ENCODE measurements at places on chromosomes 2 and 18.
A peak's percentile ranks its signal among the peaks of the same experiment; 100 is the strongest.

DNA sequence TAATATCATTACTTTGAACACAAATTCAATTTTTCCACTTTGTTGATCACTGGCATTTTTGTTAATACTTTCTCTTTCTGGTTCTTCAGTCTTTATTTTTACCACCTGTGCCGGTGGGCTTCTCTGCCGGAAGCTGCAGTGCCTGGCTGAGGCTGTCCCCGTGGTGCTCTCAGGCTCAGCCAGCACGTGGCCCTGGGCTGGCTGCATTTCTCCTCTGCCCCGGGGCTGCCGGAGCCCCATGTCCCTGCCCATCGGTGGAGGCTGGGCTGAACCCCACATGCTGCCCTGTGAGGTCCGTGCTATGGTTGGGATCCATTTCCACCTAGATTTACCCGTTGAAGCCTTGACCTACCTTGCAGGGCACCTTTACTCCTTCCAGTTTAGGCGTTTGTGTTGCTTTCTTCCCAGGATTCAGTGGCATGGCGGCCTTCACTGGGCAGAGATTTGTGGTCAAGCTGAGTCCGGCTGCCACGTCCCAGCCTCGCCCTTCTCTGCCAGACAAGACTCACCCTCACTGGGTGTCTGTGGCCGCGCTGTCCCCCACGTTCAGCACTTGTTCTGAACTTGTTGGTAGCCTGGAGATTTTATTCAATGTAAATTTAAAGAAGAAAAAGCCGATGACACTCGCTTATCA is 12.8 kb upstream of the TMEM18 start:
- DNase-seq: no peak
- H3K4me1 ChIP-seq: no peaks in the 10 kb centered on the region
- H3K4me3 ChIP-seq: no peak overlapping the region
- no peak overlapping the region for H3K27ac ChIP-seq

- H3K36me3 ChIP-seq: no peaks in the 10 kb centered on the region
- no peak overlapping the region for H3K27ac ChIP-seq
- DNase-seq: no peak
- H3K4me3 ChIP-seq: no peak overlapping the region
Measured at GRCh38 chr2:167940346-167940725, 307.1 kb downstream of the STK39 start.

DNA sequence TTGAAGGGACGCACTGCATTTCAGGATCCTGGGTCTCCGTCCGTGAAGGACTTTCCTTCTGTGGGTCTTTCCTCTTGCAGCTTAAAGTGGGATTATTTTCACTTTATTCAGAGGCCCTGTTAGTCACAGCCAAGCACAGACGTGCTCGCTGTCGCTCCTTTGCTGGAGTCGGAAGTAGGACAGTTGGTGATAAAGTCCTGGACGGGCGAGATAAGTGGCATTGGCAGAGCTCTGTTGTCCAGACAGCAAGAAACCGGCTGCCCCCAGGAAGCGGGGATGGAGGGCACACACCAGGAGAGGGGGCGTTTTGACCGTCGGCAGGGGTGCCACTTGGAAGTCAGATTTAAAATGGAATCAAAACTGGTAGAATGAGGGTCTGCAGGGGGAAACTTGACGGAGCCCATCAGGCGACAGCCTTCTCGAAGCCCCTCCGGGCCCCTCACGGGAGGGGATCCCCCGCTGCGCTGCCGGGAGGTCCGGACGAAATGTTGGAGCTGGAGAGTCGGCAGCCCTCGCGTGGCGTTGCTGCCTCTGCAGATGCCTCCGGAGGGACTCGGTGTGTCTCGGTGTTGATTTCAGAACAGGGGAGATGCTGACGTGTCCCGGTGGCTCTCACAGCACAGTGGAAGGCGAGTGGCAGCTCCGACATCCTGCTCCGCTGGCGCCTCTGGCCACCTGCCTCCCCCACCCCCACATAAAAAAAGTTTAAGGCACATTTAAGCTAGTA is 124.2 kb downstream of the NFATC1 start:
- H3K36me3 ChIP-seq: peaks cover 3% of the 10 kb centered on the region
- DNase-seq: peak; percentile 53
- peak overlapping the region; percentile 81 for H3K27ac ChIP-seq
- H3K27me3 ChIP-seq: no peaks in the 10 kb centered on the region
- H3K4me3 ChIP-seq: peak overlapping the region; percentile 53

DNA sequence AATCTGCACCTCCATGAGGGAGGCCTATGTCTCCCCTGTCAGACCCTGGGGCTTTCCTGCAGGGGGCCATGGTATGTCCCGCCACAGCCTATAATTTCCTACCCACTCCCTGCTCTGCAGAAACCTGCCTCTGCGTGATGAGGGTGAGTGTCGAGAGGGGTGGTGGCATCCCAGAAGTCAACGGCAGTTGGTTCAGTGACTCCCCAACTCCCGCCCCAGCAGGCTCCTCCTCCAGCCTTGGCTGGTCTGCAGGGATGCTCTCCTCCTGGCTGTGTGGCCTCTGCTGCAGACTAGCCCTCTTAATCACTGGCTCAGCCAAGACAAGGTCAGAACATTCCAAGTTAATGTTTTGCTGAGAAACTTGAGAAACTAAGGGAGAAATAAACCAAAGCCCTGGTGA is 13.3 kb downstream of the CELF4 start:
- no peaks in the 10 kb centered on the region for H3K27me3 ChIP-seq
- no peak overlapping the region for H3K27ac ChIP-seq
- H3K4me3 ChIP-seq: no peak overlapping the region
- H3K36me3 ChIP-seq: no peaks in the 10 kb centered on the region

GRCh38 chr2:3476321-3476984 is 42.9 kb downstream of the ADI1 start:
- no peak overlapping the region for H3K4me3 ChIP-seq
- peaks cover 13% of the 10 kb centered on the region for H3K36me3 ChIP-seq
- H3K4me1 ChIP-seq: peaks cover 10% of the 10 kb centered on the region
- no peak for DNase-seq
- H3K27me3 ChIP-seq: no peaks in the 10 kb centered on the region

- DNase-seq: no peak
- H3K36me3 ChIP-seq: no peaks in the 10 kb centered on the region
- peaks cover 31% of the 10 kb centered on the region for H3K27me3 ChIP-seq
- H3K27ac ChIP-seq: no peak overlapping the region
- no peak overlapping the region for H3K4me3 ChIP-seq
- H3K4me1 ChIP-seq: peaks cover 8% of the 10 kb centered on the region
Measured at GRCh38 chr2:176584333-176584732, 315.1 kb downstream of the MTX2 start.

GRCh38 chr2:237517163-237517562 is 30.1 kb downstream of the MLPH start:
- no peak for DNase-seq
- no peaks in the 10 kb centered on the region for H3K36me3 ChIP-seq
- H3K4me1 ChIP-seq: no peaks in the 10 kb centered on the region
- H3K4me3 ChIP-seq: no peak overlapping the region
- H3K27ac ChIP-seq: no peak overlapping the region

DNA sequence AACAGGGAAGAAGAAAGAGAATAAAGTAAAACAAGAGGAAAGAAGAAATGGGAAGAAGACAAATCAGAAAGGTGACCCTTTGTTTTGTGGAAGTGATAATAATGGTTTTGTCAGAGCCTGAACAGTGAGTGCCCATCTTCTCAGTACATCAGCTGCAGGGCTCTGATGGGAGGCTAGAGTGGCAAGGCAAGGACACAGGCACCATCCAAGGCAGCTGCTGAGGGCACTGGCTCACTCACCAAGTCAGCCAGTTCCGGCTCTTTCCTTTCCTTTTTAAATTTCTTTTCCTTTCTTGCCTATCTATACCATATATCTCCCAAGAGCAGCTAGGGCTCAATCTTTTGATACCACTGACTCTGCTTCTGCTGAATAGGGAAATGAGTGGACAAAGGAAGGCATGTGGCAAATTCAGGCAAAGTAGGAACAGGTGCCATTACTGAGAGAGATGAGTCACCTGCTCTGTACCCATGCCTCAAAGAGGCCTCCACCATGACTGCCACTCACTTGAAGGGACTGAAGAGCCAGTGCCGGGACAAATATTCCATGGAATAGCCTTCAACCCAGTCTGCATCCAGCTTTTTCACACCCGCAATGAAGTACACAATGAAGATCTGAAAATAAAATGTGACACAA is 6.2 kb downstream of the GGCX start:
- no peak for DNase-seq
- H3K27me3 ChIP-seq: no peaks in the 10 kb centered on the region
- H3K27ac ChIP-seq: peak overlapping the region; percentile 27
- peaks cover 17% of the 10 kb centered on the region for H3K4me1 ChIP-seq
- no peak overlapping the region for H3K4me3 ChIP-seq

DNA sequence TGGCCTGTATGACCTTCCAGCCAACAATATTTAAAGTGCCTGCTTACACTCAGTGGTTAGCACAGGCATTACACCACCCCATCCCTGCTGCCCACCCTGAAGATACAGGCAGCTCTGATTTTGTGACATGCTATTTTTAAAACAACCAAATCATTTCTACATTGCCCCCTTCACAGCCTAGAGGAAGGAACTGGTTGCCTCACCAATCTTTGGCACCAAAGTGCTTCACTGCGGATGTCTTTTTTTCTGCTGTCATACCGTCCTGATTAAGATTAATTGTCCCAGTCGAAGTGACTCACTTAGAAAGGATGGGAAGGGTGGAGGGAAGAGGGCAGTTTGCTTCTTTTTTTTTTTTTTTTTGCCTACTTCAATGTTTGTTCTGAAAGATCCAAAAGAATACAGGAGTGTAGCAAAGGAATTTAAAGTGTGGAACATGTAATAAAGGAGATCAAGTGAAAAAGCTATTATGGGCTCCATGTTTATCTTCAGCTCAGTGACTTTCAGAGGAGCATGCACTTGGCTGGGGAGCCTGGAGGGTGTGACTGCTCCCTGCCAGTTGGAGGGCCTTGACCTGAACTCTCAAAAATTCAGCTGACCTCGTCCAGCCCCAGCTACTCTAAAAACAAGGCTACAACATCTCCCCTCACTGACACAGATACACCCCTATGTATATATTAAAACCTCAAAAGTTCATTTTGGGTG is 501.1 kb upstream of the TNP1 start:
- H3K4me3 ChIP-seq: no peak overlapping the region
- no peaks in the 10 kb centered on the region for H3K4me1 ChIP-seq
- H3K36me3 ChIP-seq: no peaks in the 10 kb centered on the region

DNA sequence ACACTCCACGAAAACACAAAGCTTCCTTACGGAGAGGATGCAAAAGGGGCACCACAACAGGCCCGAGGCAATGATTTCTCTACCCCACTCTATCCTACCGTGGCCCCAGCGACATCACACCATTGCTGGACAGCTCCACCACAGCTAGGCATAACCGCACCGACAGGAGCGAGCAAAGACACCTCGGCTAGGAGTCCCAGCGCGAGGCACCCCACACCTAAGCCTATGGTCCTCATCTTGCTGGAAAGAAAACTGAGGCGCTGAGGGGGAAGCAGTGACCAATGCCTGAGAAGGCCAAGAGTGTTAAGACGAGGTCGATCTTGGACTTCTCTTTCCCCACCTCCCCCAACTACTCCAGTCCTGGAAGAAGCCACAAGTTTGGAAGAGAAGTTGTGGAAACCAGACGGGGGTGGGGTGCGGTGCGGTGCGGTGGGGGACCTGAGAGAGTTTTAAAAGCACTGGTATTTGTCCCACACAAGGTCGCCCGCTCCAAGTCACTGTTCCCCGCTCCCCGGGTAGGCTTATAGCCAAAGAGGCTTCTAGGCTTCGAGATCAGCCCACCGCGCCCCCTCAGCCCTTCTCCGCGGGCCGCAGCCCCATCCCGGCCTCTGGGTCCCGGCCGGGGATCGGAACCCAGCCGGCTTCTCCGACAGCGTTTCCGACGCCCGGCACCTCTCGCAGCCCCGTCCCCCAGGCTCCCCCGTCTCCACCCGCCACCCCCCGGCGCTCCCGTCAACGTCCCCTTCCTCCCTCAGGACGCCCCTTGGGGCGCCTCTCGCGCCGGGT is 766 bp downstream of the PDE6D start:
- DNase-seq: peak; percentile 19
- H3K4me3 ChIP-seq: peak overlapping the region; percentile 94
- peaks cover 14% of the 10 kb centered on the region for H3K36me3 ChIP-seq
- peak overlapping the region; percentile 91 for H3K27ac ChIP-seq
- H3K27me3 ChIP-seq: no peaks in the 10 kb centered on the region

GRCh38 chr2:160269365-160269764 is 69.3 kb upstream of the ITGB6 start:
- peaks cover 46% of the 10 kb centered on the region for H3K36me3 ChIP-seq
- peaks cover 1% of the 10 kb centered on the region for H3K27me3 ChIP-seq
- peak overlapping the region; percentile 63 for H3K4me3 ChIP-seq

- no peaks in the 10 kb centered on the region for H3K36me3 ChIP-seq
- no peak overlapping the region for H3K4me3 ChIP-seq
- no peaks in the 10 kb centered on the region for H3K27me3 ChIP-seq
- DNase-seq: no peak
- H3K27ac ChIP-seq: no peak overlapping the region
Measured at GRCh38 chr2:141720476-141720875, 410.3 kb downstream of the LRP1B start.

DNA sequence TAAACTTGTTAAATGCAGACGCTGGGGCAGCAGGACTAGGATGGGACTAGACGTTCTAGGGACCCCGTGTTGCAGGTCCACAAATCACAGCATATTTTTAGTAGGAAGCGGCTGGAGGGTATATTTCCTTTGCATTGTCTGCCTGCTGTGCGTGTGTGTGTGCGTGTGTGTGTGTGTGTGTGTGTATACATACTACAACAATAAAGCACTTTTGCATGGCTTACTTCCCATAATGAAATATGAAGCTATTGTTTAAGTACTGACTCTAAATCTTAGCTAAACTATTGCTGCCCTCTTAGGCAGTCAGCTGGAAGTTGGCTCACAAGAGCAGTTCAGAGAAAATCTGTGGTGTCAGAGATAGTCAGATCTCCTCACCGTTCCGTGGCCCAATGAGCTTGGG is 133.4 kb downstream of the CABLES1 start:
- DNase-seq: no peak
- H3K27ac ChIP-seq: no peak overlapping the region
- peaks cover 33% of the 10 kb centered on the region for H3K4me1 ChIP-seq
- peaks cover 34% of the 10 kb centered on the region for H3K36me3 ChIP-seq

DNA sequence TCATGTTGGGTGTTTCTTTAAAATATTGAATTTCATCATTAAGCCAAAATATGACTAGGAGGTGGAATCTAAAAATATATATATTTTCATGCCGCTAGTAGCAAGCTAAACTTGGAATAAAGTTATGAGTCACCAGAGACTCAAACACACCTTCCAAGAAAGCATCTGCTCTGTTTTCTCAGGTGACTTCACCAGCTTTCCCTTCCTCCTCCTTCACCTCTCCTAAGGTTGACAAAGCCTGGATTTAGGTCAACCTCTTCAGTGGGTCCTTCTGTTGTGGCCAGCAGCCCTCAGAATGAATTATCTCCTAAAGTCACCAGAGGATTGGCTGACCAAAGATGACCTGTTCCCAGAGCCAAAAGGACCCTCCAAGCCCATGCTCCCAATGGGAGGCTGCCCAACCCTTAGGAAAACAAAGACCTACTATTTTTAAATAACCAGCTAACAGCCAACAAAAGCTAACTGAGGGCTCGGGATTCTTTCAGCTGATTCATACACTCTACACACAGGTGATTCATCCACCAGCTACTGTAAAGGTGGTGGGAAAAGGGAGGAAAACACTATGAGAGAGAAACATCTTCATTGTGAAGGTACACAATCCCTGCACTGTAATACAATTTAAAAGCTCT is 113.9 kb downstream of the MYO5B start:
- no peaks in the 10 kb centered on the region for H3K36me3 ChIP-seq
- H3K27ac ChIP-seq: no peak overlapping the region
- DNase-seq: no peak
- peaks cover 12% of the 10 kb centered on the region for H3K27me3 ChIP-seq
- H3K4me3 ChIP-seq: no peak overlapping the region

All from activated CD4-positive, alpha-beta T cell treated with anti-CD3 and anti-CD28 coated beads, Interleukin-2, amount 10 ng/mL, durations not matched to agents 7 days and 5 days (primary cell).